Hematopoietic multipotent progenitor cell treated with erythropoietin and hydrocortisone succinate and interleukin-3 and kit ligand, for 15 days (in vitro differentiated cells): ENCODE measurements at places on chromosomes 2 and 18.

GRCh38 chr18:44732599-44732998 lies 51.9 kb downstream of the SETBP1 start:
- DNase-seq = no peak

GRCh38 chr2:62808554-62808953 lies 103.0 kb downstream of the EHBP1 start:
- DNase-seq = no peak

GRCh38 chr2:235521844-235522243 lies 28.0 kb downstream of the AGAP1 start:
- DNase-seq = peak; percentile 5

GRCh38 chr2:218407717-218408116 lies 8.0 kb downstream of the CTDSP1 start:
- DNase-seq = no peak

DNA sequence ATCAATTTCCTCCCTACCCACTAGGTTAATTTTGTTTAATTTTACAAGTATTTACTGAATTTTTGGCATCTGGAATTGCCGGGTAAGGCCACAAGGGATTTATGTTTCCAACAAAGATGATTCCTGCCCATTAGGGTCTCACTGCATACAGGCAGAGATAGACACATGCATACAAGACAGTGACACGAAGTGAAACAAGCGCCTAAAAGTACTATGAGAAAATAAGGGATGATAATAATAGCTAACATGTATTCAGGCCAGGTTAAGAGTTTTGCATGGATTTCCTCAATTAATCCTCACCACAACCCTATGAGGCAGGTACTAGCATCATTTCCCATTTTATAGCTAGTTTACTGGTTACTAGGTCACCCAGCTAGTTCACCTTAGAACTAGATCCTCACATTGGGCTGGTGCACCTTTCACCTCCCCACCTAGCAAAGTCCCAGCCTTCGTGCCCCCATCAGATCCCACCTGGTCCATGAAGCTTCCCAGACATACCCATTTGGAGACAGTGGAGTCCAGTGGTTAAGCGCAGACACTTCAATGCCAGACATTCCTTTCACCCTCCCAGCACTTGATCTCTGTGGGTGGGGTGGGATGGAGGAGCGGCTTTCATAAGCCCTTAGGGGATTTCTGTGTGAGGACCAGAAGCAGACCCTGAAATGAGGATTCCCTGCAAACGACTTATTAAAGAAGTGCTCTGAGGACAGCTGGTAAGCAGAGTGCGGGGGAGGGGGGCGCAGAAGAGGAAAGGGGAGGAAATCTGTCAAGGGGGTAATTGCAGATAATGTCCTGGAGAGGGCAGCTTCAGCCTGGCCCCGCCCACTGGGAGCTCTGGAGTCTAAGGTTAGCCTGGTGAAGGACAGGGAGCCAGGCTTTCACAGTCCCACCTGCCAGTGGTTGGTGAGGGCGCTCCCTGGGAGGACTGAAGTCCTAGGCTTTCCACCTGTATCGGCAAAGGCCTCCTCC lies 5.8 kb upstream of the DGUOK start:
- peak; percentile 66 for DNase-seq

DNA sequence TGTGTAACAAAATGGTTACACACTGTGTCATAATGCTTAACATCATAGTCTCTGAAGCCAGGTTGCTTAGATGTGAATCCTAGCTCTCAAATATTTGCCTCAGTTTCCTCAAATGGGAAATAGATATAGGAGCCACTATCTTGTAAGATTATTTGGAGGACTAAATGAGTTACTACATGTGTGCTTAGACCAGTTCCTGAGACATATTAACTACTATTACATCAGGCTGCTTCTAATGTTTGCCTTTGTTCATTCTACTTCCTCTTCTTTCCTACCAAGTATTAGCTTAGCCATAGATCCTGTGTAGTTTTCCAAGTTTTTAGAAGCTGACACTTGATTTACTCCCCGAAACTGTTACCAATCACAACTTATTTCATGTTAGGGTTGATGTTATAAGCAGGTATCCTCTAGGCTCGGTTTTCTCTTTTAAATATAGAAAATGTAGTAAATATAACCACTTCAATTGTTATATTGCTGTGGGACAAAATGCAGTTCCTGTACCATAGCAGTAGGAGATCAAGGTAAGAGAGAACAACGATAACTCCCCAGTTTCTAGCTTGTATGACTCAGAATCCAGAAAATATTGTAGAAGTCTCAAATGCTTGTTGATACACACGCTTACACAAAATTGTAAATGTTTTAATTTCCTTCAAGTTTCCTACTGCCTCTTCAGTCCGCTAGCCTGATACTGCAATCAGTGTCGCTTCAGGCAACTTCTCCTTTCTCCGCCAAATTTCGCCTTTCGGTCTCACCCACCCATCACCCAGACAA lies 751 bp upstream of the DNAJC10 start:
- no peak for DNase-seq

- DNase-seq = no peak
These were observed 123.5 kb downstream of the TANC1 start for GRCh38 chr2:159091976-159092375.

DNA sequence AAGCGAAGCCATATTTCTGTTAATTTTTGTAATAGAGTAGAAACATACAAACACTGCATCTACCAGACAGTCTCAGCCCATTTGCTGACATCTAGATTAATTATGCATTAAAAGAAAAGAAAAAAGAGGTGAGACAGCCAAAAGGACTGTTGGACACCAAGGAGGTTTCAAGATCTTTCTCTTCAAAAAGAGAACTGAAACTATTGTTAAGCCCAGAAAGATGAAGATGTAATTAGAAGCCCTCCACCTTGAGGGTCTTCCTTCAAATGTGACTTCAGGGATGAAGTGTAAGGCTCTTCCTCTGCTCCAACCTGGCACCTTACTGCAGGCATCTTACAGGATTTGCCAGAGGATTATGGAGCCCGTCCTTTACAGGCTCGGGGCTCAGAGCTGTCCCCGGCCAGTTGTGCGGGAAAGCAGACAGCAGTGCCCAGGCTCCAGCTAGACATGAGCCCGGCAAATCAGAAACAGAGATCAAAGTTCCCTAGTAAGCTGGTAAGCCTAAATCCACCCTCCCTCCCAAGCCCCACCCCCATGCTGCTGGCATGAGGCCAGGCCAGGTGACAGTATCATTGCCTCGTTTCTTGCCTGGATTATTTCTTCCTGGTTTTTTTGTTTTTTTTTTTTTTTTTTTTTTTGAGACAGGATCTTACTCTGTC lies 38.9 kb downstream of the ADI1 start:
- DNase-seq = no peak

- no peak for DNase-seq
These were observed 27.5 kb downstream of the BIN1 start for GRCh38 chr2:127079358-127079920.

DNA sequence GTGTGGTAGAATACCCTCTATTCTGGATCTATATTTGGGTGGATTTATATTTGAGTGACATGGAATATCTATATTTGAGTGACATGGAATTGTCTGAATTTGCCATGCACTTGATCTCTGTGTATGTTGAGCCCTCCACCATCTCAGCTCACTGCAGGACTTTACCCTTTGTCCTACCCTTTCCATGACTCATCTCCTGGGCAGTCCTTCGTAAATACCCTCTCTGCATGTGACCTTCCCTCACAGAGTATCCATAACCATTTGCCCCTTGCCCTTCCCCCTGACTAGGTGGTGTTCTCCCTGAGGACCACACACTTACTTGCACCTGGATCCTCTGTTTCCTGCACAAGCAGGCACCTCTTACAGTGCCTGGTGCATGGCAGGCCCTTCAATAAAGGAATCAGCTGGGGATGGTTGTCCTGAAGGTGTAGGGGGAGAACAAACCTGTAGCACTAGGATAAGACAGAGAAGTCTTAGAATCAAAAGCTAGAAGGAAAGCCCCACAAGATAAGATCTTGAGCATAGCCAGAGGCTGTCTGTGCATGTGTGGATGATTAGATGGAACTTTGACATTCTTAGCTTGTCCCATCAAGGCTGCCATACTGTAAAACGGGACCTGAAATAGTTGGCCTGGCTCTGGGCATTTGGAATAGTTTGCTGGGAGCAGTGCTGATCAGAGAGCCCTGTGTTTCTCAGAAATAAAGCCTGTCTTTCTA lies 230.4 kb downstream of the FHOD3 start:
- DNase-seq = no peak

DNA sequence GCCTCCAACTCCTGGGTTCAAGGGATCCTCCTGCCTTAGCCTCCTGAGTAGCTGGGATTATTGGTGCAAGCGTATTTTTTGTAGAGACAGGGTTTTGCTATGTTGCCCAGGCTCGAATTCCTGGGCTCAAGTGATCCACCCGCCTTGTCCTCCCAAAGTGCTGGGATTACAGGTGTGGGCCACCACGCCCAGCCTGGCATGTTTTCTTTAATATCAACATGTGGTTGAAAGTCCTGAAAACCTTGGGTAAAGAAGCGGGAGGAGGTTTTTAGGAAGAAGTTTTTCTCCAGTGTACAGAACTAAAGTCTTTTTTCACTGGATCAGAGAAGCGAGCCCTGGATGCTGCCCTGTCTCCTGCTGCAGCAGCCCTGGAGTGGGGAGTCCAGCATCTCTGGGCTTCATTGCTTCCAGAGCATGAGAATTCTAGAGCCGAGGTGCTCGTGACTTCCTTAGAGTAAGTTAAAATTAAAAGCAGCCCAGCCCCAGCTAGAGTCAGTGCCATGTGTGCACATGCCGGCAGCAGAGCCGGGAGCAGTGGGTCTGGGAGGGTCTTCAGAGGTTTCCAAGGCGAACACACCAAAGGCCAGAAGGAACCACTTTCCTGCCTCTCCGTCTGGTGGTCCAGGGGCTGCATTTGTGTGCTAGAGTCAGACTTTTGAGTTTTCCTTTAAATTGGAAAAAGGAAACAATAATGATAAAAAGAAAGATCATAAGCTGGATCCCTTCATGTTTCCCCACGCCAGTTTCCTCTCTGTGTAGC lies 31.2 kb downstream of the ITGB1BP1 start:
- DNase-seq = no peak

GRCh38 chr2:14306268-14306861 lies 326.2 kb upstream of the LRATD1 start:
- DNase-seq = no peak

DNA sequence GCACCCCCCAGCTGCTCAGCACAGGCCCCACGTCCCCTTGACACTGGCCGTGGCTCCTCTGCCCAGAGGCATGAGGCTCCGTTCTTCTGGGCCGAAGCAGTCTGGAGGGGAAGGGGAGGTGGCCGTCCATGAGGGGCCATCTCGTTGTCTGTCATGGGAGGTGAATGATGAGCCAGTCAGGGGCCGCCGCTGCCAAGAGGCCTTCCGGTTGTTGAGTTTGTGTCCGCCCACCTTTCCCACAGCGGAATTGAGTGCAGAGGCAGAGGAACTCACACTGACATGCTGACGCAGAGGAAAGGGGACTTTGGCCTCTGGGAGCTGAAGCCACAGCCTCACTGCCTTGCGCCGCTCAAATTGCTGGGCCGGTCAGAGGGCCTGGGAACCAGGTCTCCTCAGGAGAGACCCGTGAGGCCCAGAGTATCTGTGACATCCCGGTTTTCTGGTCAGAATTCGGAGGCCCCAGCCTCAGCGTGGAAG lies 268.4 kb downstream of the ATAD2B start:
- no peak for DNase-seq

DNA sequence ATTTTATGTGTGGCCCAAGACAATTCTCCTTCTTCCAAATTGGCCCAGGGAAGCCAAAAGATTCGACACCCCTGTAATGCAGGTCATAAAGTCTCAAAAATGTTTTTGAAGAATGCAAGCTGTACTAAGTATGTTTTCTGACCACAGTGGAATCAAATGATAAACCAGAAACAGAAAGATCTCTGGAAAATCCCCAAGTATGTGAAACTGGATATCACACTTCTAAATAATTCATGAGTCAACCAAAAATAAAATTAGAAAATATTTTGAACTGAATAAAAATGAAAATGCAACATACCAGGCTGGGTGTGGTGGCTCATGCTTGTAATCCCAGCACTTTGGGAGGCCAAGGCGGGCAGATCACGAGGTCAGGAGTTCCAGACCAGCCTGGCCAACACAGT lies 34.1 kb upstream of the UBE2F start:
- no peak for DNase-seq

DNA sequence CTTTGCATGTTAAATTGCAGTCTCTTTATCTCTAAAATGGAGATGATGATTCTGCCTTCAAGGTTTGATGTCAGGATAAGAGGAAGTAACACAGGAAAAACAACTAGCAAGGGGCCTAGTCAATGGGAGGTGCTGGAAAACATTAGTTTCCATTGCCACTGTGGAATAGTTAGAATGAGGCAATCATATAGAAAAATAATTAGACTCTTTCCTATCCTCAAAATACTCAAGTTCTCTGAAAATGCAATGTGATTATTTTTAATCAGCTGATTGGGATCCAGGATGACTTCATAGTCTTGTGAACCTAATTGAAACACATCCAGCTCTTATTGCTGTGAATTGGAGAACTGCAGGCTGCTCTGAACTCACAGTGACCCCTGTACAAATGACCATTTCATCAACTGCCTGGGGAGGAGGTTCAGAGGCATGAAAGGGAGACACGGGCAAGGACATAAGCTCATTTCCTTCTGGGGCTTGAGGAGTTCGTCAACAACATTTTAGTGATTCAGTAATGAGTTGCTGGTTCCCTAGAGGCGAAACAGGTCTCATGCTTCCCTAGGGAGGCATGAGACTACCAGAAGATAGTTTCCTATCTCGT lies 422.5 kb downstream of the LPIN1 start:
- no peak for DNase-seq

DNA sequence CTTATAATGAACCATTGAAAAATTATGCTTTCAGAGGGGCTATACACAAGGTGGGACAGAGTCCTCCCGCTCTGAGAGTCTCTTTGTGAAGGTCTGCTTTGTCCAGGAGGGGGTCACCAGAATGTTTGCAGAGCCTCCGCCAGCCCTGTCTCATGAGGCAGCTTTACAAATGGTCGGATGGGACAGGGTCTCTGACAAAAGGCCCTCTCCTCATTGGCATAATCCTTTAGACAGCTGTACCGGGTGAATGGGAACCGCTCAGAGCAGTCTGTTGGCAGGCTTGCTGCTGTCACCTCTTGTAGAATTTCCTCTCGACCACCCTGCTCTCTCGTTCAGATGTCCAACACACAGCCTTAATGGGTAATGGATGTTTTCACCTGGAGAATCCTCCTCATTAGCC lies 40.2 kb upstream of the TGIF1 start:
- no peak for DNase-seq

GRCh38 chr2:235611756-235612155 lies 117.9 kb downstream of the AGAP1 start:
- no peak for DNase-seq

GRCh38 chr2:64711252-64711800 lies 57.6 kb upstream of the SERTAD2 start:
- no peak for DNase-seq

- DNase-seq = no peak
These were observed 44.7 kb downstream of the TTC32 start for GRCh38 chr2:19857100-19857499.

DNA sequence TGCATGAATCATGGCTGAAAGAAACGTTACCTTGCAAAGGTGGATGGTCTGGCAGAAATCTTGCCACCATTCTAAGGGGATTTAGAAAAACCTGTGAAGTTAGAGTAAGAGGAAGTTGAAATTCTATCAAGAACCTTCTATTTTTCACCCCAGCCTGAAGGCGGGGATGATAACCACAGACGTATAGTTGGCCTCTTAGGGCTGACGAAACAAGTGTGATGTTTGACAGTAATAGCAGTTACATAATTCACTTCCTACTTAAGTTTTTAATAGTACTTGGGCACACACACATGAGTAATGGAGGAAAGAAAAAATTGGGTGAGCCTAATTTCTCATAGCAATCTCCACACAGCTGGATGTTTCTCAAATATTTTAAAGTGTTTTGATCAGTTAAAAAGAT lies 336.6 kb upstream of the SALL3 start:
- DNase-seq = no peak

- DNase-seq = no peak
These were observed 226.0 kb downstream of the TGIF1 start for GRCh38 chr18:3675994-3676393.

GRCh38 chr2:24247164-24247563 lies 72.3 kb downstream of the FAM228A start:
- DNase-seq = no peak
